ENCODE measurements at places on chromosomes 6 and 20.

DNA sequence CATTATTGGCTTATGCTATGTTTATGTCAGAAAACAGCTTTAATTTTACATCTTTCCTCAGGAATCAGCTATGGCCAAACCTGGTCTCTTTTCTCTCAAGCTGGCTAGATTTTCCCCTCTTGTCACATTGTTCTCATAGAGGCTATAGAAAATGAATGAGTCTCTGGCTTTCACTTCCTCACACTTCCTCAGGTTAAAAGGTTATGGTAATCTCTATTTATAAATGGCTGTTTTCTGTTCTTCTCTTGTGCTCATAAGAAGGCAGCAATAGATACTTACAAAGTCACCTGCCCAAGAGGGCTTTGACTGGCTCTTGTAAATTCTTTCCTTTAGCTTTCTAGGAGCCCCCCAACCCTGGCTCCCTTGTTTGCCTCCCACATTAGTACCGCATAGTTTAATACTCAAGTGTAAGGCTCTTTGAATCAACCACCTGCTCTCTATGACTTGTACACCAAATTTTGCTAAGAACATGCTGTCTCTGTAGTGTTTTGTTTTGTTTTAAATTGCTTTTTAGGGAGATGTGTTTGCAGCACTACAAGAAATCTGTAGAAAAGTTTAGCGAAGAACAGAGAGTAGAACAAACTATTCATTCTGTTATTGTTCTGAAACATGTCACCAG lies 897.4 kb upstream of the CITED2 start:
- DNase-seq = no peak

- peak; percentile 74 for DNase-seq
Observed at GRCh38 chr20:53943522-53944291, 126.7 kb downstream of the BCAS1 start.

- DNase-seq = no peak
Observed at GRCh38 chr6:27669295-27669623, 196.4 kb upstream of the ZNF184 start.

DNA sequence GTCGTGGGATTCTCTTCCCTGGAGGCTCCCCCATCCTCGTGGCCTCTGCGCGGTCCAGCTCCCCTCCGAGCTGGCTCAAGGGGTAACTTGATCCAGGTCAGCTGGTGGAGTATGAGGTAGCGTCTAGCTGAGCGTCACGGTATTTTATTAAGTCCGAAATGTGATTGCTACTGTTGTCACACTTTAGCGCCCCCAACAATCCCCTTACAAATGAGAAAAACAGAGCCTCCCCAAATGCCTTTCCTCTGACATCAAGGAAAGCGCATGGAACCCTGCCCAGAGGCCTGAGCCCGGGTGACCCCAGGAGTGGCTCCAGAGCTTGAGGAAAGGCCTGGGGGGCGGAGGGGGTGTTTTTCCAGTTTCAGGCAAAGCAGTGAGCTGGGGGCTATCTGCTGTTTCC lies 192.4 kb downstream of the ZMYND8 start:
- DNase-seq = no peak

GRCh38 chr6:43950731-43951062 lies 176.6 kb downstream of the MRPL14 start:
- DNase-seq = no peak

GRCh38 chr20:49852522-49853080 lies 40.0 kb downstream of the SLC9A8 start:
- no peak for DNase-seq

- DNase-seq = peak; percentile 62
Observed at GRCh38 chr20:32483351-32484224, 101.5 kb downstream of the NOL4L start.

- DNase-seq = no peak
Observed at GRCh38 chr20:25549172-25549773, 36.1 kb downstream of the NINL start.

DNA sequence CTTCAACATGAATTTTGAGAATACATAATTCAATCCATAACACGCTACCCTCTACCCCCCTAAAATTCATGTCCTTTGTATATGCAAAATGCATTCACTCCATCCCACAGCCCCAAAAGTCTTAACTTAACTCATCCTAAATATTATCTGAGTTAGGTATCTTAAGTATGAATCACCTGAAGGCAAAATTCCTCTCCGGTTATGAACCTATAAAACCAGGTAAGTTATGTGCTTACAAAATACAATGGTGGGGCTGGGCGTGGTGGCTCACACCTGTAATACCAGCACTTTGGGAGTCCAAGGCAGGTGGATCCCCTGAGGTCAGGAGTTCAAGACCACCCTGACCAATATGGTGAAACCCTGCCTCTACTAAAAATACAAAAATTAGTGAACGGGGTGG lies 23.5 kb upstream of the PRSS35 start:
- no peak for DNase-seq

- DNase-seq = no peak
Observed at GRCh38 chr6:20699402-20699801, 165.1 kb downstream of the CDKAL1 start.

- DNase-seq = no peak
Observed at GRCh38 chr6:110067837-110068591, 89.9 kb downstream of the GPR6 start.

- DNase-seq = no peak
Observed at GRCh38 chr6:20606831-20607230, 72.6 kb downstream of the CDKAL1 start.

GRCh38 chr6:117605169-117605826 lies 3.0 kb upstream of the GOPC start:
- DNase-seq = peak; percentile 69

- DNase-seq = no peak
Observed at GRCh38 chr20:15763366-15763765, 809.9 kb downstream of the KIF16B start.

GRCh38 chr6:135358251-135358821 lies 139.2 kb downstream of the AHI1 start:
- peak; percentile 43 for DNase-seq

DNA sequence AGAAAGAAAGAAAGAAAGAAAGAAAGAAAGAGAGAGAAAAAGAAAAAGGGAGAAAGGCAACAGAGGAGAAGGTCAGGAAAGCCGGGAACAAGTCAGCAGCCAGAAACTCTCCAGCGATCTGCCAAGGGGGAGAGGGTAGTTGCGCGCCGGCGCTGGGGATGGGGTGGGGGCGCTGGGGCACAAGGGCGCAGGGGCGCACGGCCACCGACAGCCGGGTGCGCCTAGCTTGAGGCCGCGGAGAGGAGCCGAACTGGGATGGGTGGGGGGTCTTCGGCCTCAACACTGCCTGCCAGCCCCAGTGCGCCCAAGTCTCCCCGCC lies 533 bp upstream of the RSPO3 start:
- DNase-seq = no peak

DNA sequence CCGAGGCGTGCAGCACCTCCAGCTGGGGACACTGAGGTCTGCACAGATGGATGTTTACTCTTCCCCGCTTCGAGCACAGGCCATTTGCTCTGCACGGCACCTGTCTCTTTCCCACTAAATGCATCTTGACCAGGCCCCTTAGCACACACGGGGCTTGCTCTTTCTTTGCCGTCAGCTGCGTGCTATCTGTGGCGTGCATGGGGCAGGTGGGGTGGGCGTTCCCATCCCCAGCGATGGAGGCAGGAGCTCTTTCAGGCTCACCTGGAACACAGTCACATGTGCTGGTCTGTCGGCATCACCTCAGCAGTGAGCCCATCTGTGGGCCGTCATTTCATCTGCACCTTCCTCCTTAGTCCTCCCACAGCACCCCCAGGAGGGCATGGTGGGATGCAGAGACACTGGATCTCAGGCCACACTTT lies 35.1 kb downstream of the RBM38 start:
- no peak for DNase-seq

DNA sequence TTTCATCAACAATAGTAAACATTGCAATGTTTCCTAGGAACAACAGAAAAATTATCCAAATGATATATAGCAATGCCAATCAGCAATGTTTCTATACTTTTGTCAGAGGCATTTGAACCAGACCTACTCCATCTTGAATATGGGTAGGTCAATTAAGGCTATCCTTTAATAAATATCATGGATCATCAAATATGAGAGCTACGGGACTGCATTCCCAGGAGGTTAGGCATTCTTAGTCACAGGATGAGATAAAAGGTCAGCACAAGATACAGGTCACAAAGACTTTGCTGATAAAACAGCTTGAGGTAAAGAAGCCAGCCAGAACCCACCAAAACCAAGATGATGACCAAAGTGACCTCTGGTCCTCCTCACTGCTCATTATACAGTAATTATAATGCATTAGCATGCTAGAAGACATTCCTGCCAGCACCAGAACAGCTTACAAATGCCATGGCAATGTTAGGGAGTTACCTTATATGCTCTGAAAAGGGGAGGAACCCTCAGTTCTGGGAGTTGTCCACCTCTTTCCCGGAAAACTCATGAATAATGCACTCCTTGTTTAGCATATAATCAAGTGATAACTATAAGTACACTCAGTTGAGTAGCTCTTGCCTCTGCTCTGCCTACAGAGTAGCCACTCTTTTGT lies 8.6 kb upstream of the SERPINB6 start:
- no peak for DNase-seq

GRCh38 chr20:38049800-38050199 lies 16.3 kb downstream of the RPRD1B start:
- peak; percentile 84 for DNase-seq

DNA sequence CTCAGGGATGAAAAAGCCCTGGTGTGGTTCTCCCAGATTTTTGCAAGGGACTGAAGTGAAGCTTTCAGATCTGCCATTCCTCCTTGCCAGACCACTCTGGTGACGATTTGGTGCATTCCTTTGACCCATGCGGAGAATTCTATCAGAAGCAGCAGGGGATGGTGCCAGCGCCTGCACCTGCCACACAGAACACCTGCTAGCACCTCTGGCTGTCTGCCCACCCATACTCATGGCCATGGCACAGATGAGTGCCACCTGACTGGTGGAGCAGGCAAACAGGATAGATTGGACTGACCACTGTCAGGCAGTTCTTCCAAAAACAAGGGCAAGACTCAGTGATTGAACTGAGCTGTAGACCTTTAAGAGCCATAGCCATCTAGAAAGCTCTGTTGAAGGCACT lies 107.1 kb downstream of the CDYL start:
- no peak for DNase-seq

GRCh38 chr20:34983089-34983820 lies 27.6 kb downstream of the MYH7B start:
- no peak for DNase-seq

GRCh38 chr6:170480050-170480692 lies 72.9 kb downstream of the PSMB1 start:
- peak; percentile 17 for DNase-seq

DNA sequence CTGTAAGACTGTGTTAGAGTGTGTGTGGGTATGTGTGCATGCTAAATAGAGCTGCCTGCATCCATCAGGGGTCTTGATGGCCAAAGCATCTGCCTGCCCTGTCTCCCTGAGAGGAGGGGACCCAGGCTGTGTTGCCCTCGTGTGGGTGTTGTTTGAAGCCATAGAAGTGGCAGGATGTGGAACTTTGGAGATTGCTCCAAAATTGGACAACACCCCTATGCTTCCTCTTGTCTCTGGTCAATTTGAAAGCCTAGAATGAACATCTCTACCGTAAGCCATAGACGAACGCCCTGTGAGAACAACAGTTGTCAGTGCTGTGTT lies 82.6 kb downstream of the ASXL1 start:
- no peak for DNase-seq

GRCh38 chr6:106133040-106133439 lies 46.9 kb downstream of the PRDM1 start:
- no peak for DNase-seq

DNA sequence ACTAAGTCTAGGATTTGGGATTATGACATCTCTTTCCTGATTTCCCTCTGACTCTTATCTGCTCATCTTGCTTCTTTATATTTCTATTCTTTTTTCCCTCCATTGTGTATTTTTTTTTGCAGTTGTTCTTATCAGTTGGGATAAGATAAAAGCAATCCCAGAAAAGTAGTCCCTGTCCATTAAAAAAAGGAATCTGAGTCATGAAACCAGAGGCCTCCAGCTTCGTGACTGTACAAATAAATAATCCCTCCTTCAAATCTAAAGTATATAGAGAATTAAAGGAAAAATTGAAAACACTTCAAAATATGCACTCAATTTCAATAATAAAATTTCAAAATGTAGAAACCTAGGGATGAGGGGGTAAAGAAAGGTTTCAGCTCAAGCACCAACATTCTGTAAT lies 317.8 kb upstream of the NT5E start:
- no peak for DNase-seq

GRCh38 chr20:41440882-41441281 lies 74.3 kb upstream of the EMILIN3 start:
- no peak for DNase-seq

DNA sequence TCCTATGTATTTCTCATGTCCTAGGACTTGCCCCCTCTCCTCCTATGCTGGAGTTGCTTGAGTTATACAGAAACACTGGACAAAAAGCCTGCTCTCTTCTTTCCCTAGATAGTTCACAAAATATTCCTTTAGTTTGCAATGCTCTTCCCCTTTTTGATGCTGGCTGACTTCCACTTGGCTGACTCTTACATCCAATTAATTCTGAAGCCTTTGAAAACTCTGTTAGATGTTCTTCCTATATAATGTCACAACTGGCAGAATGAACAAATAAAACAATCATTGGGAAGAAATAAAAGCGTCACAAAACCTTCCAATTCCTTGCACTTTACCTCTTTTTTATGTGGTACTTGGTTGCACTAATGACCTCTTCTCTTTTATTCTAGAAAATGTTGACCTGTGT lies 253.8 kb upstream of the CITED2 start:
- no peak for DNase-seq

- DNase-seq = no peak
Observed at GRCh38 chr20:17638835-17639407, 43.1 kb downstream of the RRBP1 start.

- no peak for DNase-seq
Observed at GRCh38 chr6:144417681-144418080, 132.5 kb downstream of the UTRN start.

DNA sequence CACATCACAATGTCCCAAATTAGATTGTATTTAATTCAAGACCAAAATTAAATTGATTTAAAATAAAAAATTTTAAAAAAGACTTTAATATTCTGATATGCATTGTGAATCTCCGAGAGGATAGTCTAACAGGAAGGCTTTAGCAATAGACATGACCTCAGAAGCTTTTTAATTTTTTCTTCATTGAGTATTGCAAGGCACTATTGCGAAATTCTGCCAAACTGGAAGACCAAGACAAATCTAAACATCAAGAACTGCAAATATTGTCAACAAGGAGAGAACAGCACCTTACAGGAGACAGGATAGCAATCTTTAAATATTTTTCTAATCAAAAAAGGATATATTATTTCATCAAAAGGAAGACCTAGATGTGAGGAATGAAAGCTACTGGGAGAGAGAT lies 56.9 kb downstream of the BMP5 start:
- DNase-seq = no peak
